ENCODE measurements at places on chromosomes 5 and 9. TPM values are rescaled to one million over a fixed set of nuclear protein-coding genes. Genes with fewer than 3 reads are reported as not detected.

DNA sequence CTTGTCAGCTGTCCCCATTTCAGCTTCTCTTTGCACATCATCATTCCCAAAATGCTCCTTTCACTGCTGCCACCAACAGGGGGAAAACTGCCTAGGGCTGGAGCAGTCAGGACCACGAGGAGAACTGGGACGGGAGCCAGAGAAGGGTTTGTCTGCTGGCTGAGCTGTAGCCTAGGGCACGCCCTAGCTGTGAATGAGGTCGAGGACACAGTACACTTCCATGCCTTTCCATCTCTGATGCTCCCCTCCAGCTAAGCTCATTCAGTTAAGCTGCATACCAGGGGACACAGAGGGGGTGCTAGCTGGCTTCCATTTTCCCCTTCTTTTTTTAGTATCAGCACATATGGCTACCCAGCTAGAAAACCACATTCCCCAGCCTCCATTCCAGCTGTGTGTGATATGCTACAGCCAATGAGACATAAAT lies 64.7 kb downstream of the STK10 start:
- H3K36me3 ChIP-seq, result no peaks in the 10 kb centered on the region
- no peaks in the 10 kb centered on the region for H3K27me3 ChIP-seq
- no peak overlapping the region for H3K4me3 ChIP-seq
- peak; percentile 77 for DNase-seq
- peak overlapping the region; percentile 63 for H3K27ac ChIP-seq

DNA sequence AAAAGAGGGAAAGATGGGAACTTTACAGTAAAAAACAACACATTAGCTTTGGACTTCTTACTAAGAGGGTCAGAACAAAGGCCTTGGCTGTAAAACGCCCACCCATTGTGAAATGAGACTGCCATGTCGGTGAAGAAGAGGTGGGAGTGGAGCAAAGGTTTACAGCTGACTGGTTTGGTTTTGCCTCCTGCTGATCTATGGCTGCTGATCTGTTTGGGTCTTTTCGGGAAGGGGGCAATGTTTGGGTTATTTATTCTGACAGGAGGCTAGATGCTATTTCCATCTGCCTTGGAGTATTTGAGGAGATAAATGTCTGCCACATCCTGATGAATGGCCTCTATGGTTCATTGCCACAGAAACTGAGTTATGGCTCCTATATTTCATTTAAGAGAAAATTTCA lies 408.7 kb downstream of the TLE4 start:
- no peak for DNase-seq
- no peaks in the 10 kb centered on the region for H3K27me3 ChIP-seq

GRCh38 chr5:119930490-119930889 lies 301.1 kb downstream of the FAM170A start:
- H3K4me3 ChIP-seq, result no peak overlapping the region
- no peaks in the 10 kb centered on the region for H3K36me3 ChIP-seq
- DNase-seq, result no peak
- H3K27ac ChIP-seq, result no peak overlapping the region
- no peaks in the 10 kb centered on the region for H3K4me1 ChIP-seq

GRCh38 chr9:109319626-109320241 lies 1.1 kb downstream of the EPB41L4B start:
- no peaks in the 10 kb centered on the region for H3K4me1 ChIP-seq
- H3K27me3 ChIP-seq, result peaks cover 9% of the 10 kb centered on the region

GRCh38 chr5:87899721-87900131 lies 368.9 kb downstream of the TMEM161B start:
- peak; percentile 76 for DNase-seq
- no peak overlapping the region for H3K4me3 ChIP-seq
- H3K27me3 ChIP-seq, result no peaks in the 10 kb centered on the region
- no peak overlapping the region for H3K27ac ChIP-seq
- peaks cover 6% of the 10 kb centered on the region for H3K4me1 ChIP-seq

DNA sequence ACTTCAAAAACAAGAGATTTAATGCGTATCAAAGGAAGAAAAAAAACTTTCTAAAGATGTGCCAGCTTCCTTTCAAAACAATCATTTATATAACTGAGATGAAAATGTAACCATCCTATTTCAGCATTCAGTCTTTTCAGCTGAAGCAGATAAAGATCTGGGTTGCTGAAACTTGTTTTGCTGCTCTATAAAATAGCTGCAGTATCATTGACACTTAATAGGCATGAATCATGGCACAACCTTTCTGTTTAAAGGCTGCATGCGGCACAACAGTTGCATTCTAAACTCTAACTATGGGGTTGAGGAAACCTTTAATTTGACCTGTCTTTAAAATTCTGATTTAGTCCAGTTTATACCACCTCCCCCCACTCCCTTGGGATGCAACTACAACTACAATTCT lies 196.7 kb downstream of the MPDZ start:
- H3K36me3 ChIP-seq, result no peaks in the 10 kb centered on the region
- H3K4me1 ChIP-seq, result no peaks in the 10 kb centered on the region
- H3K4me3 ChIP-seq, result no peak overlapping the region
- H3K27me3 ChIP-seq, result no peaks in the 10 kb centered on the region
- no peak overlapping the region for H3K27ac ChIP-seq
- no peak for DNase-seq

DNA sequence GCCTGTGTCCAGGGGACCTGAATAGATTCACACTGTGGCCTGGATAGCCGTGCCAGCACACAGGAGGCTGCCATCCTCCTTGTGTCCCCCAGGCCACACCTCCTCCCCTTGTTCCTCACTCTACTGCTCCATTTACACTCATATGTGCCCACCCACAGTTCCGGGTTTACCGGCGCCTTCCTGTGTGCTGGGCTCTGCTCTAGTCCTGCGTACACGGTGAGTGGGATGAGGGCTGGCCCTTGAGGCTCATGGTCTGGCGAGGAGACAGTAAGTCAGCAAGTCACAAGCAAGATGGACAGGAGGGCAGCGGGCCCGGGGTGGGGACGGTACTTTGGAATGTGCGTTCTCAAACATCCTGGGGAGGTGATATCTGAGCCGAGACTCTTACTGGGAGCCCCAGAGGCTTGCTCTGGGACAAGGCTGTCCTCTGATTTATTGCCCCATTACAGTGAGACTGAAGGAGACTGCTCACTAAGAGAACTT lies 32.4 kb upstream of the NXNL2 start:
- no peaks in the 10 kb centered on the region for H3K36me3 ChIP-seq
- H3K4me1 ChIP-seq, result no peaks in the 10 kb centered on the region
- H3K27me3 ChIP-seq, result no peaks in the 10 kb centered on the region
- no peak overlapping the region for H3K4me3 ChIP-seq

GRCh38 chr5:18483451-18483850 lies 849.2 kb downstream of the TAF11L14 start:
- H3K36me3 ChIP-seq, result no peaks in the 10 kb centered on the region
- DNase-seq, result no peak
- H3K4me3 ChIP-seq, result no peak overlapping the region
- H3K27ac ChIP-seq, result no peak overlapping the region
- H3K4me1 ChIP-seq, result no peaks in the 10 kb centered on the region
- no peaks in the 10 kb centered on the region for H3K27me3 ChIP-seq

Gene LAMC3
- total RNA-seq, result not detected
